Daoy (cell line): ENCODE measurements at places on chromosomes 5 and 9.

GRCh38 chr9:82021198-82021597 is 32.6 kb downstream of the SPATA31D1 start:
- peak; percentile 13 for DNase-seq

- no peak for DNase-seq
Observed at GRCh38 chr9:98210435-98210834, 18.0 kb upstream of the CORO2A start.

- DNase-seq = no peak
Observed at GRCh38 chr9:111917201-111917600, 20.6 kb downstream of the UGCG start.

GRCh38 chr9:72443855-72444254 is 77.6 kb upstream of the TMC1 start:
- DNase-seq = peak; percentile 55

GRCh38 chr5:157471709-157472108 is 11.7 kb downstream of the NIPAL4 start:
- peak; percentile 23 for DNase-seq
